Left lung (tissue), 14 donors: ENCODE measurements at places on chromosomes 1 and 21.

DNA sequence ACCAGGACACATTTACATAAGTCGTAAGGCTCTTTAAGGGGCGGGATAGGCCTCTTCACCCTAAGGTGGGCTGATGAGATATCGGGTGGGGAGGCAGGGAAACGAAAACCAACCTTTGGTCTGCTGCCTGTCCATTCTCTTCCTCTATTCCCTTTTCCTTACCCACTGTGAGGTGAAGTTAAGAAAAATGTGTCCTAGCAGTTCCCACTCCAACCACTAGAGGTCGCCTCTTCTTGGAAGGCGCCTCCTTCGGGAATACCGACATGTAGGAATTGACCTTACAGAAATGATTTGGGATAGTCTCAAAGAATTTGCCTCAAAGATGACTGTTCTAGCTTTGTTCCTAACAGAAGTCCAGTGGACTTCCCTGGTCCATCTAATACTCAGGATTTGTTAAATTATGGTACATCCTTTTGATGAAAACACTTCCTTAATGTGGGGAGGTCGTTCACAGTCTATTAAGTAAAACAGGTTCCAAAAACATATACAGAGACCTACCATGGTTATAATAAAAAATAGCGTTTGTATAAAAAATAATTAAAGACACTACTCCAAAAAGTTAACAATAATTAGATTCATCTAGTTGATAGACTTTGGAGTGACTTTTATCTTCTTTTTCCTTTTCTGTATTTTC, 14.1 kb downstream of the AZIN2 start:
- no peak overlapping the region for H3K27ac ChIP-seq
- H3K27me3 ChIP-seq = no peaks in the 10 kb centered on the region
- no peak for DNase-seq
- no peaks in the 10 kb centered on the region for H3K36me3 ChIP-seq
- no peak overlapping the region for H3K4me3 ChIP-seq

GRCh38 chr21:18603980-18604379, 200.4 kb upstream of the TMPRSS15 start:
- no peaks in the 10 kb centered on the region for H3K27me3 ChIP-seq
- no peaks in the 10 kb centered on the region for H3K36me3 ChIP-seq
- DNase-seq = no peak
- H3K4me1 ChIP-seq = no peaks in the 10 kb centered on the region

GRCh38 chr1:34625521-34626015, 129.3 kb upstream of the GJB5 start:
- no peak for DNase-seq
- H3K4me3 ChIP-seq = no peak overlapping the region
- no peaks in the 10 kb centered on the region for H3K27me3 ChIP-seq
- no peaks in the 10 kb centered on the region for H3K4me1 ChIP-seq

DNA sequence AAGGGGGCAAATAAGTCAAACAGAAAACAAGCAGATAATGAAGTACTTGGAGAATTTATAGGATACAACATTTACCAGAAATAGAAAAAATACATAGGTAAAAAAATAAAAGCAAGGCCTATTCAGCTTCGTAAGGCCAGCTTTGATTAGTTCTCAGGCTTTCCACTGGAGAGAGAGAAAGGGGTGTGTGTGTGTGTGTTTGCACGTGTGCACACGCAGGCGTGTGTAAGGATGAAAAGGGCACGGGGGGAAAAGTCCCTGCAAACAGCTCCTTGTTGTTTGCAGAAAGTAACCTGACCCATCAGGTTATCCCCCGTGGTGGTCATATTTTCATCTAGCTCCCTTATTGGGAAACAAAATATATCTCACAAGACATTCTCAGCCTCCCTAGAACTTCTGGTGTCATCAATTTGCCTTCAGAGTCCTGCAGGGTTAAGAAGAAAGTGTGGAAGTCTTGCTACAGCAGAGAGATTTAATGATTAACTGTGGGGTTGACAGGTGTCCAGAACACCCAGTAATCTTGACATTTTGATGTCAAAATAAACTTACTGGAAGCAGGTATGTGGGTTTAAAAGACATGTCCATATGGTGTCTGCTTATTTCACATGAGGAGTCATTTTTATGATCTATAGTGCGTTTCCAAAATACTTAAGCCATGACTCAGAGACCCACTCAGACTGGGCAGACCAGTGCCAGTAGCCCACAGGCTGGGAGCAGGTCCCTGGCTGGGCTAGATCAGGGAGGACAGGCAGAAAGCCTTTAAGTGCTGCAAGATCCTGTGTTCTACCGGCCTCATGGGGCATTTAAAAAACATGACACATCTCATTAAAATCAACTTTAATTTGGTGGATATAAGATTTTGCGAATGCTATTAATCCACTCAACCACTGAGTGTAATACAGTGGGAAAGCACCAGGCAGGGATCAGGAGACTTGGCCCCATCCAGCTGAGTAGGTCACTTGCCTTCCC, 487.6 kb upstream of the CAMK1G start:
- H3K4me1 ChIP-seq = no peaks in the 10 kb centered on the region
- no peaks in the 10 kb centered on the region for H3K36me3 ChIP-seq
- no peak overlapping the region for H3K4me3 ChIP-seq
- no peak overlapping the region for H3K27ac ChIP-seq
- DNase-seq = no peak
- H3K27me3 ChIP-seq = no peaks in the 10 kb centered on the region

GRCh38 chr21:36541721-36542139, 61.8 kb upstream of the CLDN14 start:
- DNase-seq = no peak
- H3K27ac ChIP-seq = no peak overlapping the region
- no peak overlapping the region for H3K4me3 ChIP-seq

DNA sequence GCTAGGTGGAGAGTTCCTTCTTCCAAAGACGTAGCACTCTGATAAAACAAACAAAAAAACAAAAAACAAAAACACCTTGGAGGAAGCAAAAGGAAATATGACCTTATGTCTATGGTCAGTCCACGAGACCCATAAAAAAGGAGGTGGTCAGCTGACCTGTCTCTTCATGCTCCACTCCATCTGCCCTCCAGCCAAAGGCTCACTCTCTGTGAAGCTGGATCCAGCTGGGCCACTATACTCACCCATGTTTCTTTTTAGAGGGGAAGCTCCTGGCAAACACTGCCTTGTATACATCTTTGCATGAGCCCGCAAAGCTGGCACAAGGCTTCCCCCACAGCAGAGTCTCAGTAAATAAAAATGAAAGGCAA, 126.1 kb upstream of the CACHD1 start:
- no peak for DNase-seq
- H3K4me1 ChIP-seq = no peaks in the 10 kb centered on the region
- H3K27ac ChIP-seq = no peak overlapping the region
- H3K27me3 ChIP-seq = no peaks in the 10 kb centered on the region

GRCh38 chr1:203263496-203263895, 34.0 kb upstream of the CHIT1 start:
- no peaks in the 10 kb centered on the region for H3K36me3 ChIP-seq
- DNase-seq = no peak
- no peaks in the 10 kb centered on the region for H3K27me3 ChIP-seq
- no peak overlapping the region for H3K4me3 ChIP-seq

DNA sequence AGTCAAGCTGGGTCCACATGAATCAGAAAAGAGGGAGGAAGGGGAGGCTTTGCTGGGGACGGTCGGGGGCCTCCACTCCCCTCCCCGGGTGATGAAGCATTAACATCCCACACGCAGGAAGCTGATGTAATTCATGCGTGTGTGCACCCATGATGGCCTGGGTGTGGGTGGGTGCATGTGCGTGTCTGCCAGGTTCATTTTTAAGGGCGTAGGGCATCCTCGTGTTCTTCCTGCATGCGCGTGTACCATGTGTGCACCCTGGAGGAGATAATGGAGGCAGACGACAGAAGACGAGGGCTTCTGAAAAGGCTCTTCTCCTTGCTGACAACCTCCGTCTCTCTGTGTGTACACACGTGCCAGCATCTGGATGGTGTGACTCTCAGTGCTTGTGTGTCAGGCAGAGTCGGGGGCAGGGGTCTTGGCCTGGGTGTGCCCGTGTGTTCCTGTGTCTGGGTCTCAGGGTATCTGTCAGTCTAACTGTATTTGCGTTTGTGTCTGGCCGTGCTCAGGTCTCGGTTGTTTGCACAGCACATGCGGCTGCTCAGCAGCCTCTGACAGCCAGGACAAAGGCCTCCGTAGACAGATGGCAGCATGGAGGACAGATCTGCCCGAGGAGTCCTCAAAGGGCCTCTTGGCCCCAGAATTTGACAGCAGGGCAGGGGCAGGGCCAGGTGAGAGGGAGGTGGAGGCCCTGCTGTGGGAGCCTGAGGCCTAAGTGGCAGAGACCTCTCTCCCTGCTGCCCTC, 2.4 kb downstream of the RAP1GAP start:
- peaks cover 26% of the 10 kb centered on the region for H3K4me1 ChIP-seq
- no peaks in the 10 kb centered on the region for H3K36me3 ChIP-seq
- no peak overlapping the region for H3K4me3 ChIP-seq
- H3K27ac ChIP-seq = no peak overlapping the region

DNA sequence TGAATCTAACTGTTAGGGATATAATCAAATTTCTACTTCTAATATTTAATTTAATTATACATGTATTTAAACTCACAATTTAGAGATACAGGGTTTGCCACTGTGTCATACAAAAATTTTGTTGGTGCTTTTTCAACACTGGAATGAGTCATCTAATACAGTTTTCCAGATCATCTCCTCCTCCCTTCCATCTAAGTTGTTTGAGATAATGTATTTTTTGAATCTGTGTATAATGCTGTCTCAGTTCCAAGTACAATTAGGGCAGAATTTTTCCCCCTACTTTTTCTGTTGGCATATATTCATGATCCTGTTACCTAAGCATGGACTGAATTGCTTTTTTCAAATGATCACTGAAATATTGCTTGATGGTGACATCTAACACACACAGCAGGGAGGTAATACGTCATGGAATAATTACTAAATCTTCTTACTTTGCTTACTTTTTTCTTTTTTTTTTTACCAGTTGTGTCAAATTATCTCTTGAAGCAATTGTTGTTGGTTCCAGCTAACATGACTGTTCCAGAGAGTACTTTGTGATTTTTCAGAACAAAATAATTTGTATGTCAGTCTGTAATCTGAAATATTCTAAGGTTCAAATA, 146.0 kb downstream of the MAGI3 start:
- no peaks in the 10 kb centered on the region for H3K4me1 ChIP-seq
- H3K27me3 ChIP-seq = no peaks in the 10 kb centered on the region
- no peak overlapping the region for H3K4me3 ChIP-seq
- H3K27ac ChIP-seq = no peak overlapping the region
- DNase-seq = no peak
- H3K36me3 ChIP-seq = no peaks in the 10 kb centered on the region

DNA sequence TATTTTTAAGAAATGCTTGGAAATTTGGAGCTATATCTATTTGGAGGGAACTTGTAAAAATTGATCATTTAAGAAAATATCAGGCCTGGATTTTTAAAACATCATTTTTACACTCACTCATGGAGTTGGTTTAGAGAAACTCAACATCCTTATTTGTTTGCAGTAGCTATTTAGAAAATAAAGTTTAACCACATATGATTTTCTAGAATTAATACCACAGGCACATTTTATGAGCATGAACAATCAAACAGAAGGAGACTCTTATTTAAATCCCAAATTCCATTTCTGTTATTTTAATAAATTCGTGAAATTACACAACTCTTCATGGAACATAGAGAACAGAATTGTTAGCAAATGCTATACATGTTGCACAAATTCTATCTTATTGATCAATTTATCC, 3.2 kb downstream of the CDKN2C start:
- H3K36me3 ChIP-seq = no peaks in the 10 kb centered on the region
- peaks cover 26% of the 10 kb centered on the region for H3K4me1 ChIP-seq
- no peak overlapping the region for H3K27ac ChIP-seq
- H3K27me3 ChIP-seq = peaks cover 19% of the 10 kb centered on the region

DNA sequence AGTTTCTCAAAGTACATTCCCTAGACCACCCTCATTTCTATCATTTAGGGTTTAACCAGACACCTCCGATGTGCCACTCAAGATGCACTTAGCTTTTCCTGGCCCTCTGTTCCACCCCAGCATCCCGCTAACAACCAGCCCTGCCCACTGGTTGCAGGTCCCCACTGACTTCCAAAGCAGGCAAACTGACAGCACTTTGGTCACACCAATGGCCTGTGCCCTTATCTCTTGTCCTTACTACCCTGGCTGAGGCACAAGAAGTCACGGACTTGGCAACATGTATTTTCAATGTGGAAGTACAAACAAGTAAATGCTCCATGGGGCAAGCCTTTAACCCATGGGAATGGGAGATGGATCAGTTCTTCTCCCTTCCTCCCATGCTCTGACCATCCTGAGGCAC, 357.1 kb downstream of the OMA1 start:
- DNase-seq = no peak
- no peak overlapping the region for H3K27ac ChIP-seq
- no peaks in the 10 kb centered on the region for H3K36me3 ChIP-seq
- H3K4me1 ChIP-seq = no peaks in the 10 kb centered on the region
- H3K27me3 ChIP-seq = no peaks in the 10 kb centered on the region

GRCh38 chr1:168843401-168843800, 114.4 kb upstream of the DPT start:
- no peaks in the 10 kb centered on the region for H3K36me3 ChIP-seq
- no peak overlapping the region for H3K4me3 ChIP-seq
- no peaks in the 10 kb centered on the region for H3K4me1 ChIP-seq
- DNase-seq = no peak
- H3K27ac ChIP-seq = no peak overlapping the region

GRCh38 chr1:230809256-230809990, 58.9 kb downstream of the C1orf198 start:
- no peak overlapping the region for H3K4me3 ChIP-seq
- DNase-seq = no peak
- no peak overlapping the region for H3K27ac ChIP-seq
- H3K4me1 ChIP-seq = no peaks in the 10 kb centered on the region
- H3K36me3 ChIP-seq = no peaks in the 10 kb centered on the region

DNA sequence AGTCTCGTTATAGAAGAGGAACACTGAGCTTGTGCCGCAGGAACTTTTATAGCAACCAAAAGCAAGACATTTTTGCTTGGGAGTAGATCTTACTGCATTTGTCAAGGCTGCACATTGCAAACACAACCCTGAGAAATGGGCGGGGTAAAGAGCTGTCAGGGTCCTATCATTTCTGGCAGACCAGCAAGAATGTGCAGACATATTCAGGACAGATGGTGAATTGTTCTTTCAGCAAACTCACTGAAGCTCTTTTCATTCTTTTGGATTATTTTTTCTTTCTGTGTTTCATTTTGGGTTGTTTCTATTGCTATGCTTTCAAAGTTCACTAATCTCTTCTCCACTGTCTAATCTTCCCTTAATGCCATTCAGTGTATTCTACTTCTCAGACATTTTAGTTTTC, 5.1 kb upstream of the ACTN2 start:
- no peak for DNase-seq
- peaks cover 13% of the 10 kb centered on the region for H3K27me3 ChIP-seq
- H3K36me3 ChIP-seq = no peaks in the 10 kb centered on the region
- H3K4me3 ChIP-seq = no peak overlapping the region

GRCh38 chr1:47572731-47573430, 135.0 kb downstream of the FOXD2 start:
- peaks cover 11% of the 10 kb centered on the region for H3K27me3 ChIP-seq
- DNase-seq = no peak
- no peaks in the 10 kb centered on the region for H3K36me3 ChIP-seq
- no peak overlapping the region for H3K4me3 ChIP-seq
- H3K4me1 ChIP-seq = peaks cover 8% of the 10 kb centered on the region

GRCh38 chr1:33147997-33148314, 33.9 kb downstream of the TRIM62 start:
- H3K36me3 ChIP-seq = no peaks in the 10 kb centered on the region
- no peaks in the 10 kb centered on the region for H3K4me1 ChIP-seq
- H3K27me3 ChIP-seq = no peaks in the 10 kb centered on the region
- no peak overlapping the region for H3K27ac ChIP-seq
- no peak overlapping the region for H3K4me3 ChIP-seq

GRCh38 chr1:231885209-231885854, 258.7 kb downstream of the DISC1 start:
- H3K27me3 ChIP-seq = no peaks in the 10 kb centered on the region
- DNase-seq = no peak
- H3K4me1 ChIP-seq = no peaks in the 10 kb centered on the region
